Bronchial epithelial cell (primary cell): ENCODE measurements at places on chromosomes 12 and 14. TPM values are rescaled to one million over a fixed set of nuclear protein-coding genes. Genes with fewer than 3 reads are reported as not detected.

- no peak for DNase-seq
Observed at GRCh38 chr12:21276826-21277225, 57.9 kb downstream of the SLCO1A2 start.

- peak; percentile 63 for DNase-seq
Observed at GRCh38 chr12:59780605-59781135, 184.8 kb downstream of the SLC16A7 start.

Gene GLT8D2
- total RNA-seq, result 1.0 and 1.3 TPM in 2 replicates

Gene PAH
- total RNA-seq, result not detected in 2 replicates

- no peak for DNase-seq
Observed at GRCh38 chr12:108649669-108650068, 16.0 kb upstream of the SELPLG start.

GRCh38 chr14:59224341-59224740 lies 35.9 kb downstream of the DAAM1 start:
- DNase-seq, result no peak

Gene KRT75
- 1.8 and 7.3 TPM in 2 replicates for total RNA-seq

GRCh38 chr12:110501399-110501751 lies 536 bp downstream of the VPS29 start:
- peak; percentile 72 for DNase-seq

Gene HOXC11
- total RNA-seq, result not detected in 2 replicates

- no peak for DNase-seq
Observed at GRCh38 chr12:26135010-26135420, 10.2 kb upstream of the BHLHE41 start.

DNA sequence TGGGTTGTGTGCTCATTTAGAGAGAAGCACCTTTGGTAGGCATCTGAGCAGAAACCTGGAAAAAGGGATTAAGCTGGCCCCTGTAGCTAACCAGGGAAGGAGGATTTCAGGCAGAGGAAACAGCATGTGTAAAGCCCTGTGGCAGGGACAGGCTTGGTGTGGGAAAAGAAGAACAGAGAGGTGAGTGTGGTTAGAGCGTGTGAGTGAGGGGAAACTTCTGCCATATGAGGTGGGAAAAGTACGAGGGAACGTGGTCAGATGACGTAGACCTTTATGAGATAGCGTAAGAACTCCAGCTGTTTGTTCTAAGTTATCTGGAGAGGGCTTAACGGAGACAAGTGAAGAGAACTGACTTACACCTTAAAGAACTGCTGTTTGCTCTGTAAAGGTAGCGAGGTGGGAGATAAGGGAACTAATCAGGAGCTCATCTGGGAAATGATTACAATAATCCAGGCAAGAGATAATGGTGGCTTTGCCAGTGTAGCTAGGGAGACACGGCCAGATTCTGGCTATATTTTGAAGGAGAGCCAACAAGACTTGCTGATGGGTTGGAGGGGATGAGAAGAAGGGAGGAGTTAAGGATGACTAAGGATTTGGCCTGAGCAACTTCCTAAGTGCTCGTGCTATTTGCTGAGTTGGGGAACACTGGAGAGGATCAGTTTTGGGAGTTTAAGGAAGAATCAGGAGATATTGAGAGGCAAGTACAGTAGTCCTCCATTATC lies 234.0 kb downstream of the ETNK1 start:
- peak; percentile 64 for DNase-seq

Gene SYCP3
- total RNA-seq, result under 0.01 and 0.13 TPM in 2 replicates

Gene MYF5
- total RNA-seq, result not detected in 2 replicates

- no peak for DNase-seq
Observed at GRCh38 chr12:9707356-9707755, 25.5 kb downstream of the CLECL1 start.

Gene ACRBP
- under 0.01 and 0.51 TPM in 2 replicates for total RNA-seq

DNA sequence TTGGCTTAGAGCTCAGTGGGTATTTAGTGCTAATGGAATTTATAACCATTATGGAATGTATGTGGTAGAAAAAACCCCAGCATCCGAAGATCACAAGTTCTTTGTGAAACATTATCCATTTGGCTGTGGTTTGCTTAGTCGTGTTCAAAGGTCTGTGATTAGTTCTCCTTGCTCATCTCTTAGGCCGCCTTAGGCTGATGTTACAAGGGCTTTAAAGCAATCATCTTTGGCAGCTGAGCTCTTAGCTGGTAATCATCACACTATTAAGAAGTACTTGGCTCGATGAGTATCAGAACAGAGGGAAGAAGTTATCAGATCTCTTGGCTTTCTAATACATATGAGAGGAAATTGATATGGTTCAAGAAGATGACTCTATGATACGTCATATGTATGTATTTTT lies 124.1 kb upstream of the E2F7 start:
- DNase-seq, result peak; percentile 19

- no peak for DNase-seq
Observed at GRCh38 chr12:120019938-120020337, 30.9 kb downstream of the BICDL1 start.

DNA sequence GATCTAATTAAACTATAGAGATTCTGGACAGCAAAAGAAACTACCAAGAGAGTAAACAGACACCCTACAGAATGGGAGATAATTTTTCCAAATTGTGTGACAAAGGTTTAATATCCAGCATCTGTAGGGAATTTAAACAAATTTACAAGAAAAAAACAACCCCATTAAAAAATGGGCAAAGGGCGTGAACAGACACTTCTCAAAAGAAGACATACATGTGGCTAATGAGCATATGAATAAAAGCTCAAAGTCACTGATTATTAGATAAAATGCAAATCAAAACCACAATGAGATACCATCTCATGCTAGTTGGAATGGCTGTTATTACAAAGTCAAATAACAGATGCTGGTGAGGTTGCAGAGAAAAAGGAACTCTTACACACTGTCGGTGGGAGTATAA lies 293.9 kb downstream of the FBXL14 start:
- no peak for DNase-seq

Gene FLRT2
- 7.1 and 14.8 TPM in 2 replicates for total RNA-seq

GRCh38 chr12:67648521-67649260 lies at the start of gene DYRK2:
Gene DYRK2 (plus strand): TSS chr12:67648745. CDS start chr12:67649134, 389 bp downstream.
- DNase-seq, result peak; percentile 26

Gene FAM222A
- under 0.01 TPM in 1 of 2 replicates, not detected in the other for total RNA-seq
